ENCODE measurements at places on chromosomes 4 and X.
A peak's percentile ranks its signal among the peaks of the same experiment; 100 is the strongest.

DNA sequence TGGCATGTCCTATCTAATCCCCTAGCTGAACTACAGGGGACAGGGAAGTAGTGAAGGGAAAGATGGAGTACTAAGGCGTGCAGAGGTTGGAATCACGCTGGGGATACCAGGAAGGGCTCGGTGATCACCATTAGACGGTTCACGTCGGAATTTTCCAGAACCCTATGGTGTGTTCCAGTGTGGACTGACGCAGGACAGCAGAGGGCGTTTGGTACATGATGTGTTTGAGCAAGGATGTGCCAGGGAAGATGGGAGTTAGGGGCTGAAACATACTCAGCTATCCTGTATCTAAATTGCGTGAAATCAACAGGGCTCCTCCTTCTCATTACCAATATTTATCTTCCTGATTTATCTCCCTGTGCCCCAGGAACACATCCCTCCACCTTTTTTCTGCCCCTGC is 33.7 kb downstream of the PRPS2 start:
- no peak for DNase-seq

DNA sequence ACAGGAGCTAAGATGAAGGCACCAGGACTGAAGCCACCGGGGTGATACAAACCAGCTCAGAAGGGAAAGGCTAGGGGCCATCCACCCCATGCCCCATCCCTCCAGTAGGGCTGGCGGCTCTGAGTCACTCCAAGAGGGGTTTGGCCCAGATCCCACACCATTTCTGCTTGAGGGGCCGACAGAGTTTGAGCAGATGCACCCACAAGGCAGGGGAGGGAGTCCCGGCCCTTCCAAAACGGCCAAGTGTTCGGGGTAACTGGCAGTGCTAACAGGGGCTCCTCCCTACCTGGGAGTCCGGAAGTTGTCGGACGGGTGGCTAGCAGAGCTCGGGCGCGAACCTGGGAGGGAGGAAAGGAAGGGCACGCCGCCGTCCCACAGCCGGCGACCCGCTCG is 412 bp downstream of the SLC10A3 start:
- no peak for DNase-seq

DNA sequence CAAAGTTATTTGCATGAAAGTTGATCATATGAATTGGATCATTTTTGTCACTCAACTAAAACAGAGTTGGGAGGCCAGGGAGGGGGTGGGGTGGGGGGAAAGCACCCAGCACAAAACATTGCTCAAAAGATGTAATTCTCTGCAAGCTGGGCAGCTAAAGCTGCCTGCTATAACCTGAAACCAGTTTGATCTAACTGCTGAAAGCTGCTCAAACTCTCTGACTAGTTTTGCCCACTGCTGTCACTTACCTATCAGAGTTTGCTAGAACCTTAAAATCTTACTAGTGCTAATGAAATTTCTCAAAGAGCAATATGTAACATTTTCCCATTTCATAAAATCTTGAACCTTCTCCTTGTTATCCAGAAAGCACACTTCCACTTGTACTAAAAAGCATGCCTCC is 10.4 kb downstream of the CXCL8 start:
- DNase-seq: no peak

GRCh38 chr4:87044511-87045233 is 109.9 kb downstream of the AFF1 start:
- DNase-seq: no peak

GRCh38 chr4:53895137-53895536 is 169.3 kb downstream of the CHIC2 start:
- no peak for DNase-seq

DNA sequence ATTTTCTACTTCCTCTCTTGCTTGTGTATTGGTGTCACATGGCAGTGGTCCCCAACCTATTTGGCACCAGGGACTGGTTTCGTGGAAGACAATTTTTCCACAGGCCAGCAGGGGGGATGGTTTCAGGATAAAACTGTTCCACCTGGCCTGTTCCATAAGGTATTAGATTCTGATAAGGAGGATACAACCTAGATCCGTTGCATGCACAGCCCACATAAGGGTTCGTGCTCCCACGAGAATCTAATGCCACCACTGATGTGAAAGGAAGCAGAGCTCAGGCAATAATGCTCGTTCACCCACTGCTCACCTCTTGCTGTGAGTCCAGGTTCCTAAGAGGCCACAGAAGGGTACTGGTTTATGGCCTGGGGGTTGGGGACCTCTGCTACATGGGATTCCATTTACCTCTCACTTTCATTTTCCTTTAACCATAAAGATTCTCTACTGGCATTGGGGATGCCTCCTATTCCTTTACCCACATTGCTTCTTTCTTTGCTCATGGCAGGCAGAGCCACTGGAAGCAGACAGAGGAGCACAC is 38.1 kb downstream of the SEC31A start:
- DNase-seq: no peak

DNA sequence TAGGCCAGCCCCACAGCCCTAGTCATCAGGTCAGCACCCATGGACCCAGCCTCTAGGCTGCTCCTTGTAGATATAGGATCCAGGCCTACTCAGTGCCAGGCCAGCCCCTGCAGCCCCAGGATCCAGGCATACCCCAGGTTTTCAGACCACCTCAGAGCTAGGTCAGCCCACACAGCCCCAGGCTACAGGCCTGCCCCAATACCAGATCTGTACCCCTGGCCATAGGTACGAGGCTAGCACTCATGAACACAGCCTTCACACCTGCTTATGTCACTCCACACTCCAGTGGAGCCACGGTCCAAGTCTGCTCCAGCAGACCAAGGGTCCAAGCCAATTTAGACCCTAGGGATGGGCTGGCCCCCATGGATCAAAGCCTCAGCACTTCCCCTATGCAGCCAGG is 191.0 kb downstream of the DLG3 start:
- DNase-seq: no peak

- DNase-seq: no peak
Observed at GRCh38 chrX:23656684-23657083, 10.6 kb upstream of the PRDX4 start.

- DNase-seq: no peak
Observed at GRCh38 chr4:3865986-3866812, 100.0 kb downstream of the ADRA2C start.

GRCh38 chrX:123905332-123905731 is 45.5 kb downstream of the XIAP start:
- no peak for DNase-seq

- no peak for DNase-seq
Observed at GRCh38 chr4:84050015-84050414, 449.1 kb downstream of the NKX6-1 start.

DNA sequence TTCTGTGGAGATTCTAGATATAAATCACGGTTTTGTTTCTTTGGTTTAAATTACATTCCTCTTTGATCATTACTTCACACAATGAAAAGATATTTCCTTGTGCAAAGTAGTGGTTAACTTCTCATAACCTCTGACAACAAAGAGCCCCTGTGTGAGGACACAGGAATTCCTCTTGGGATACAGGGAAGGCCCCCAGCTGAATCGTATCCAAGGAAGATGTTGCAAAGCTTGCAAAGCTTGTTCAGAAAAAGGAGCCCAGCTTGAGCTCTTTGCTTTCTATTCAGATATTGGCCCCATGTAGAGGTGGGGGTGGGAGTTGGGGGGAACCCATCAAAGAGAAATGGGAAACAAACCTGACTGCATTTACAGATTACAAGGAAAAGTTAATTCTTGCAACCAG is 145.7 kb downstream of the RELL1 start:
- no peak for DNase-seq

DNA sequence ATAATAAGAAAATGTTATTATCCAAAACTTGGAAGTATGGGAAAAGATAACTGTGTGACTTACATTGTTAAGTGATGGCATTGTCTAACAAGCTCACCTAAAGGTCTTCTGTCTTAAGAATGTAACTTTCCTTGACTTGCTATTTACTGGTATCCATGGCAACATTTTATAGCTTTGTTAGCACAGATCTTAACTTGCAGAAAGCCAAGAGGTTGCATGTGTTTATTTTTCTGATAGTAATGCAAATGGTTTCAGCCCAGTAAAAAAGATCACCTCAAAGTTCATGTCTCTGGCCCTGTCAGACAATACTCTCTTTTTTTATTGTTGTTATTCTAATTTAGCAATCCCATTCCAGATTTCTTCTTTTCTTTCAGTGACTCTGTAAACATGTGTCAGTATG is 425.3 kb downstream of the SPRY1 start:
- no peak for DNase-seq

- no peak for DNase-seq
Observed at GRCh38 chr4:30619679-30620078, 100.5 kb upstream of the PCDH7 start.

GRCh38 chr4:184318852-184319251 is 101.2 kb upstream of the ENPP6 start:
- DNase-seq: no peak

GRCh38 chr4:131370846-131371245 is 1778.2 kb upstream of the PCDH10 start:
- DNase-seq: no peak

DNA sequence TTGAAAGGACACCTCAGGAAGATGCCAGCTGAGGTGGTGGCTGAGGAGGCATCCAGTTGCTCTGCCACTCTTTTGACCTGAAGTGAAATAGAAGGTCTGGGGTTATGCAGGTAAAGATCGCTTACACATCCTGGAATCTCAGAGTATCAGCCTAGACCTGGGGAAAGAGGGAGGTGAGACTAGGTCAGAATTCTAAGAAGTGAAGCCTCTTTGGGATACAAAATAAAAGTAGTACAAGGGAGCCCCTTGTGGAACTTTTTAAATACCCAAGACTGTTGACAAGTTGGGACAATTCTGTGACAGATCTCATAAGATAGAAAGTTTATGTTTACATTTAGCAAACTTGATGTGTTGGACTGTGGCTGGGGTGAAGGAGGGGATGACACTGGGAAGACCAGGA is 263.1 kb downstream of the SPRY1 start:
- no peak for DNase-seq

DNA sequence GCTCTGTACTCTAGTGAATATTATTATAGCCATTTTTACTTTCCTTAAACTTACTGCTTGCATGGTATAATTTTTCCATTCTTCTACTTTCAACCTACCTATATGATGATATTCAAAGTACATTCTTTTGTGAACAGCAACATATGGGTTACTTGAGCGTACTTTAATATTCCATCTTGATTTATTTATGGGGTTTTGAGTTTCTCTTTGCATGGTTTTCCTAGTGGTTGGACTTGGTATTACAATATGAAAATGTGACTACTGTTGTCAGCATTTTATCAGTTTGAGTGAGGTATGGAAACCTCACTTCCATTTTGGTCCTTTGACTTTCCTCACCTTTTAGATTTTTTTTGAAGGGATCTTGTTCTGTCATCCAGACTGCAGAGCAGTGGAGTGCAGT is 35.9 kb downstream of the ADGRG4 start:
- DNase-seq: peak; percentile 0
